ENCODE measurements at places on chromosomes 2 and 18. TPM values are rescaled to one million over a fixed set of nuclear protein-coding genes. Genes with fewer than 3 reads are reported as not detected.

The NEU2 gene
- total RNA-seq, result not detected

GRCh38 chr2:112174383-112174782 is 36.2 kb downstream of the FBLN7 start:
- H3K4me3 ChIP-seq, result no peak overlapping the region
- peaks cover 8% of the 10 kb centered on the region for H3K4me1 ChIP-seq
- H3K36me3 ChIP-seq, result no peaks in the 10 kb centered on the region
- no peak for DNase-seq
- H3K27ac ChIP-seq, result no peak overlapping the region

DNA sequence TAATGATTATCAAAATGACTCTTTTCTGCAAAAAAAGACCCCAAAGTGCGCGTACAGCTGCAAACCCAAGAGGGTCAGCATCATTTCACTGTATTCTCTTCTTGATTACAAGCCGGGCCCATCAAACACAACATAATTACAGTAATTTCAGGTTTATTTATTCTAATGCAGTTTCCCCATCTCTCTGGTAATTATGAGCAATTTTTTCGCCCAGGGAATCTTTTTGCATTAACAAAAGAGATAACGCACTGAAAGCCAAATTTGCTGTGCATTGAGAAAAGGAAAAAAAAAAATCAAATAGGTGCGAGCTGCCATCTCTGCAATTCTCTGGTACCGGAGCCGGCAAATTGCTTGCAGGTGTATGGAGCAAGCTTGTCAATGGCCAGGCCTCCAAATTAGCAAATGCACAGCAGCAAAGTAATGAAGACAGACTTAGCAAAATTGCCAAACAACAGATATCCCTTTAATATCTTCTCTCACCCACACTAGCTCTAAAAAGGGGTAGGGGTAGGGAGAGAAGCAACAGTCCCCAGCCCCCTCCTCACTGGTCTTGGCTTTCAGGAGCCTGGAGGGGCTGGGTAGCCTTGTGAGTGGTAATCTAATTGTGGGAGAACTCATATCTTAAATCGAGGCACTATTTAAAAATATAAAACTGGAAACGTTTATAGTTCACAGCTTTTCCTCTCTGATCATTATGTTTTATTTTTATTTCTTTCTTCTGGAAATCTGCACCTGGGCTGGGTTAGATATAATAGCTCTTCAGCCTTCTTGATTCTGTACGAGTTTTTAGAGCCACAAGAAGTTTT is 6.7 kb downstream of the DLX1 start:
- no peak overlapping the region for H3K27ac ChIP-seq
- H3K27me3 ChIP-seq, result peaks cover 21% of the 10 kb centered on the region
- no peak for DNase-seq

GRCh38 chr18:74506448-74507084 is 10.4 kb downstream of the CNDP2 start:
- H3K4me3 ChIP-seq, result no peak overlapping the region
- H3K4me1 ChIP-seq, result no peaks in the 10 kb centered on the region
- H3K27me3 ChIP-seq, result no peaks in the 10 kb centered on the region
- no peak for DNase-seq
- H3K27ac ChIP-seq, result no peak overlapping the region
